ENCODE measurements at places on chromosomes 5 and 9.

GRCh38 chr5:63456279-63456678 lies 506.0 kb downstream of the HTR1A start:
- no peak for DNase-seq

- no peak for DNase-seq
These were observed 229.8 kb downstream of the BNC2 start for GRCh38 chr9:16640649-16641048.

DNA sequence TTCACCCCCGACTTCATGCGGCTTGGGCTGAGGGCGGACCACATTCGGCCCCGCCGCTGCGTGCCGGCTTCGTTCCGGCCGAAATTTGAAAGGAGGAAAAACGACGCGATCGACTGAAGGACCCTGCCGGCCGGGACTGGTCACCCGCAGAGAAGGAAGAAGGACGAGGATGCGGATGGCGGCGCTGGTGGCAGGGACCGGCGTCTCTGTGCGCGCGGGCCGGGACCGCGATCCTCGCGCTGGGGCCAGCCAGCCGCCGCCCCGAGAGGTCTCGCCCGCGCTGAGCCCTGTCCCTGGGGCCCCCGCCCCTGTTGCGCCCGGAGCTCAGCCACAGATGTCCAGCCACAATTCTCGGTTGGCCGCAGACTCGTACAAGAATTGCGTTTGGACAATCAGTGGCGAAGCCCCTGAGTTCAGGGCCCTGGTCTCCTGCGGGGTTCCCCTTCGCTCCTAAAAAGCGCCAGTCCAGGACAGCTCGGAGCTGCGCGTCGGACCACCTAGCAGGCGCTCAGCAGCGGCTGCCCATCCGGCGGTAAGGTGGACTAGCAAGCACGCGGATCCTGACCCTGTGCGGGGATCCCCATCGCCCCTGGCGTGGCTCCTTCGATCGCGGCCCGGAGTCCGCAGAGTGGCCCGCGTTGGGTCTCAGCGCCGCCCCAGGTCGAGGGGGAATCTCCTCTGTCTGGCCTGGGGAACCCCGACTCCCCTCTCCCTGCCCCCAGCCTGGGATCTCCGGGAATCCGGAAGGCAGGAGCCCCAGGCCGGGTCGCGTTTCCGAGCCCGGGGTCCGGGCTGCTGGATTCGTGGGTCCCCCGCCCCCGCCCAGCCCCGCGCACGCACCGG lies 21.3 kb downstream of the URM1 start:
- DNase-seq = no peak

GRCh38 chr9:94787266-94787665 lies 60.8 kb downstream of the AOPEP start:
- DNase-seq = no peak
